ENCODE measurements at places on chromosomes 3 and 15.

GRCh38 chr3:31858439-31858838 is 122.6 kb downstream of the OSBPL10 start:
- no peak for DNase-seq

GRCh38 chr3:78163379-78163778 is 1123.5 kb downstream of the ROBO2 start:
- DNase-seq = no peak

DNA sequence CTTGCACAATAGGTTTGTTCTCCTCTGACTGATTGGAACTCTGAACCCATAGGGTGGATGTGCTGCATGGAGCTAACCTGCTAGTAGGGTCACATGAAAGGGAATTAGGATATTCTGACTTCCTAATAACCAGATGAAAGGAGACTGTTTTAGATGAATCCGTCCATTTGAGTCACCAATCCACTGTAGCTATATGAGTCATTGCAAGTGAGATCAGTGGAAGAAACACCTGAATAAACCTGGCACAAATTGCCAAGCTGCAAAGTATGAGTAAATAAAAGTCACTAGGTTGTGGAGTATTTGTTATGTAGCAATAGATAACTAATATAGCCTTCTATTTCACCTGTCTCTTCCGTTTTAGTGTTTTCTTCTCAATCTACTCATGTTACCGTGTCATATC is 584.4 kb downstream of the PDCD6IP start:
- no peak for DNase-seq

DNA sequence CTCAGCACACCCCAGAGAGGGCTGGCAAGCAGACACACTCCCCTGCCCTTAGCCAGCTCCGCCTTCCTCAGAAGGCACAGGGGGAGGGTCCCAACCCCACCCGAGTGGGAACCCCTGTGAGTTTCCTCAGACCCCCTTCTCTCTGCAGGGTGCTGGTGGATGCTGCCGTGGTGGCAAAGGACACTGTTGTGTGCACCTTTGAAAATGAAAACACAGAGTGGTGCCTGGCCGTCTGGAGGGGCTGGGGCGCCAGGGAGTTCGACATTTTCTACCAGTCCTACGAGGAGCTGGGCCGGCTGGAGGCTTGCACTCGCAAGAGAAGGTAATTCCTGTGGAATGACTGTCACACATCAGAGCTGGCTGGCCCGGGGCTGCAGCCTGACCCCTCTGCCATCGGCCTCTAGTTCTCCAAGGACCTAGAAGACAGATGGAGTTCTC is 149.4 kb downstream of the LRRK1 start:
- DNase-seq = no peak

DNA sequence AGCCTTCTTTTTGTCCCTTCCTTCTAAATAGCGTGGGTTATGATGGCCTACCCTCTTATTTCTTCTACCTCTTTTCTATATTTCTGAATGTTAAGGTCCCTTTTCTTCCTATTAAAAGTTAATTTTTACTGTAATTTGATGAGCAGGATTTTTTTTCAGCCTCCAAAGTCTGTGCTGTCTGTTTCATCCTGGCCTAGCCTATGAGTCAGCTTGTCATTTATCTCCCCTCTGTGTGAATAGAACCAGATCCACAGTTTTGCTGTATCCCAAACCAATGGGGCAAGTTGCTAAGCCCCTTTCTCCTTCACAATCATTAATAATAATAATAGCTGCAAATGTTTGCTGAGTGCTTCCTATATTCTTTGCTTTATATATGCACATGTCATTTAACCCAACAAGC is 18.1 kb upstream of the C3orf38 start:
- no peak for DNase-seq

GRCh38 chr3:58411851-58412830 is 21.5 kb downstream of the PDHB start:
- no peak for DNase-seq

- no peak for DNase-seq
Measured at GRCh38 chr15:100207053-100207452, 134.7 kb downstream of the ADAMTS17 start.

DNA sequence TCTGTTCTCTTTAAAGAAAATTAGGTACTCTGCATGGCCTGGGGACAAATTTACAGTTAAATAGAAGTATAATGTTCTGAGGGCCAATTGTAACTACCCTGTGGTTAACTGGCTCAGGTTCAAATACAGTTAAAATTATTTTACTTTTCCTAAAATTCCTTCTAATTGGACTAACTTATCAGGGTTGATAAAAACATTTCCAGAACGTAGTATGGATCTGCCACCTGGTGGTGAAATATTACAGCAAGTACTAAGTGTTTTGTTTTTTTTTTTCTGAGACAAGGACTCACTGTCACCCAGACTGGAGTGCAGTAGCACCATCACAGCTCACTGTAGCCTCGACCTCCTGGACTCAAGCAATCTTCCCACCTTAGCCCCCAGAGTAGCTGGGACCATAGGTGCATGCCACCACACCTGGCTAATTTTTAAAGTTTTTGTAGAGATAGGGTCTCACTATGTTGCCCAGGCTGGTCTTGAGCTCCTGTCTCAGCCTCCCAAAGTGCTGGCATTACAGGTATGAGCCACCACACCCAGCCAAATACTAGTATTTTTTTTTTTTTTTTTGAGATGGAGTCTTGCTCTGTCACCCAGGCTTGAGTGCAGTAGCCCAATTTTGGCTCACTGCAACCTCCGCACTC is 29.2 kb downstream of the NEO1 start:
- peak; percentile 48 for DNase-seq

- DNase-seq = no peak
Measured at GRCh38 chr15:77550301-77551251, 82.1 kb downstream of the LINGO1 start.

- DNase-seq = no peak
Measured at GRCh38 chr3:89613241-89613640, 505.8 kb downstream of the EPHA3 start.

DNA sequence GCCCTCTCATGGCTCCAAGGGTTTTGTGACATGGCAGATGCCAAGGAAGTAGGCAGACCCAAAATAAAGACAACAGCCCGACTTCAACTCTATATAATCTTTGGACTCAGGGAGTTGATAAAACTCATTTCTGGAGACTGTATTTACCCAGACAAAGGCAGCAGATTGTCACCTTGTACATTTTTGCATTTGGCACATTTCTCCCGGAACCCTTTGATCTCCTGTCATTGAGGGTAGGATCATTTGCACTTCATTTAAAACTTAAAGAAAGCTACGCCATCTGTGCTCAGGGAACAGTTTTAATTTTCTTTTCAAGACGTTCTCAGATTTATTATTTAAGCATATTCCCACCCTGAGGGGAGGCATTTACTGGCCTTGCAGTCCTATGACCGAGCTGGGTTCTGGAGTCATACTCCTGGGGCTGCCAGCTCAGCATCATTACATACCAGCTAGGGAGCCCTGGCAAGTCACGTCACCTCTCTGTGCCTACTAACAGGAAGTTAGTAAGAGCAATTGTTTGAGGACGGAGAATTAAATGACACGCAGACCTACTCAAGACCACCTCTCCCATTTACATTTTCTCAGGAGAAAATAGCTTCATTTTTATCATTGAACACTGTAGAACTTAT is 5.9 kb downstream of the CDCP1 start:
- no peak for DNase-seq

DNA sequence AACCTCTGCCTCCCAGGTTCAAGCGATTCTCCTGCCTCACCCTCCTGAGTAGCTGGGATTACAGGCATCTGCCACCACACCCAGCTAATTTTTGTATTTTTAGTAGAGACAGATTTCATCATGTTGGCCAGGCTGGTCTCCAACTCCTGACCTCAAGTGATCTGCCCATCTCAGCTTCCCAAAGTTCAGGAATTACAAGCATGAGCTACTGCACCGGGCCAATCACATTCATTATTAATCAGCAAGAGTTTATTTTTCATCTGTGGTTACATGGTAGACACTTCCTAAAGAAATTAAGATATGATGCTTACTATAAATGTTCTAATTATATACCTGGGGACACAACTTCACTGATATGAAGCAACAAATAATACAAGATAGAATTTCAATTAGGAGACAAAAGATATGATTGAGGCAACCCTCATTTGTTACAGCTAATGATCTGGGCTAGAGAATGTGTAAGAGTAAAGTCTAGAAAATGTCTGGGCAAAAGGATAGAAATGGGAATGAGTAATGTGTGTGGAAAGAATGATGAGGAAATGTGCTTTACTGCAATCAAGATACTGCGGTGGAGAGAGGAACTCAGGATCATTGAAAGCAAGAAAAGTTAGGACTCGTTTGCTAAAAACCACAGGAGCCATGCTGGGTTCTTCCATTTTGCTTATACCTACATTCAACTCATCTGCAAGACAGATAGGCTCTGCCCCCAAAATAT is 366.8 kb downstream of the ZIC1 start:
- no peak for DNase-seq

- no peak for DNase-seq
Measured at GRCh38 chr3:186534113-186534669, 10.0 kb downstream of the CRYGS start.

- DNase-seq = no peak
Measured at GRCh38 chr3:193225302-193226125, 15.5 kb upstream of the PLAAT1 start.

- no peak for DNase-seq
Measured at GRCh38 chr15:89662893-89663626, 7.8 kb upstream of the KIF7 start.

GRCh38 chr3:60504827-60505457 is 746.3 kb downstream of the FHIT start:
- no peak for DNase-seq

DNA sequence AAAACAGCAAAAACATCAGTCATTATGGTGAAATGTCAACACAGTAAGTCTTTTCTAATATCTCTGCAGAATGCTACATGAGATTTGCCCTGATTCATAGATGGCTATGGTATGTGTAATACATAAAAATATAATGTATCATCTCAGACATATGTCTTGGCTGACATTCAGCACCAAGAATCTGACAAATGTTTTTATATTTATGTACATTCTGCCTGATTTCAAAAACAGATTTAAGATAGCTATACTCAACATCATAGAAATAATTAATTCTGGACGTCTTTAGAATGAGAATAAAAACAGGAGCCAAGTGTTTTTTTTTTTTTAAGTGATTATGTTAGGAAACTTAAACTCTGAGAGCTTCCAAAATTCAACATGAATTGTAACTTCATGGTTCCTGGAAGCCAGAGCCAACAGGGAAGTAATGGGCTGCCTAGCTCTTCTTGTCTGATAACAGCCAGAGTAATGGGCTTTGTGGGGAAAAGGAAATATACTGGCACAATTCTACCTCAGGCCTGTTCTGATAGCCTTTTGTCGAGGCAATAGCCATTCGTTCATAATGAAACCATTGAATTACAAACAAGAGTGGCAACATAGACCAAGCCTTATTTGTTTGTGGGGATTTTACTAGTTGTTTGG is 184.4 kb downstream of the VGLL4 start:
- DNase-seq = no peak

DNA sequence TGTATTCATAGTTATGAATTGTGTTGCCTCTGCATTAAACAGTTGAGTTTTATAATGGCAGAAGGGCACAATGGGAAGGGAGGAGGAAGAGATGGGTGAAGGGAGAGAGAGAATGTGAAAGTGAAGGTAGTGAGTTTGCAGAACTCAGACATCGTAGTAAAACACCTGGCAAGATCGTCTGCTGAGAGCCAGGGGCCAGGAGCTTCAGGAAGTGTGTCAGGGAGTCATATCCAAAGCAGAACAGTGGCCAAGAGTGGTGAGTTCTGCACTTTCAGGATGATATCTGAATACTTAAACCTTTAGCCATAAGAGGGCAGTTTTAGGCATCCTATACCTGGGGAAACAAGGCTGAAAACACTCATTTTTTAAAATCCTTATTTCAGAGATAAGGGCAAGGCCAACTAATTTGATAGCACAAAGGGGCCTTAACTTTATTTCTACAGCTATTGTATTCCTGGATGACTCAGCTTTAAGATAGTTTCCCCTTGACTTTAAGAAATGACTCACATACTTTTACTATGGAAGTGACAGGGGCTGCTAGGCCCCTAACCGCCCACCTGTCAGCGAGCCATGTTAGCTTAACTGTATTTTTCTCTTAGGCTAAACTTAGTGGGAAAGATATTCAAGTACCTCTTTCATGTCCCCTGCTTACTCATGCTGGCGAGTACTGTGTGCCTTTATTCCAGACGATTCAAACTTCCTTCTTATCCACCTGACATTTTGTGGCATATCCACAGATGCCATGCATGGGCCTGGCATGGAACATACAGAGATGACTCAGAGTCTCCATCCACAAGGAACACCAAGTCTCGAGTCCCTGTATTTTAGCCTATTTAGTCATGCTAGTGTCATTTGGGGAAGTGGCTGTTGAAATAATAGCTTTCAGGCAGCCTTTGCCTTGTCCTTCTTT is 53.9 kb downstream of the RLBP1 start:
- DNase-seq = no peak

- DNase-seq = no peak
Measured at GRCh38 chr3:142808103-142808917, 80.6 kb downstream of the PCOLCE2 start.

DNA sequence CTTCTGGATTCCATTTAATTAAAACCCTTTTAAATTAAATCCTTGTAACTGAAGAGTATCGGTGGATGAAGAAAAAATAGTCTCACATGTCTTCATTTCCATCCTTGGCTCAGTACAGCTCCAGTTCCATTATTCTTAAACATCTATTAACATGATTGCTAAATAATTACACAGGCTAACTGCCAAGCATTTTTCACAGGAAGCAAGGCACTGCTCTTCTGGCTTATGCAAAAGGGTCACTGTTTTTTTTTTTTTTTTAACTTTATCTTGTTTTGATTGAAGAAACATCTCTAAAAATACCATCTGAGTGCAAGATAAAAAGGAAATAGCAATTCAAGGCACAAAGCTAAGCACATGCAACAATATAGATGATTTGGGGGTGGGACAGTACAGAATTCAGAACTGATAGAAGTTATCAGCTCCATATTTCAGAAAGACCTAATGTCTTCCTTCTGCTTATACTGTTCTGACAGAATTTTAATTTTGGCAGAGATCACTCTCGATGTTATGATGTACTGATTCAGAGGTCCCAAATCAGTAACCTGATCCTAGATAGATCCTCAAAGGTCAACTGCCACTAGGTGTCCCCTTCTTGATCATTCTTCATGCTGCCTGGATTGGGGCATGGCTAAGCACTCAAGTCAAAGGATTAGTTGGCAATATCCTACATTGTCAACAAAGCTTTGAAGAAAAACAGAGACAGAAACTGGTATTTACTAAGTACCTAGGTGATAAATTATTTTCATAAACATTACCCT is 57.8 kb upstream of the ACTC1 start:
- peak; percentile 8 for DNase-seq

GRCh38 chr3:100268156-100268555 is 7.4 kb downstream of the TBC1D23 start:
- DNase-seq = no peak

DNA sequence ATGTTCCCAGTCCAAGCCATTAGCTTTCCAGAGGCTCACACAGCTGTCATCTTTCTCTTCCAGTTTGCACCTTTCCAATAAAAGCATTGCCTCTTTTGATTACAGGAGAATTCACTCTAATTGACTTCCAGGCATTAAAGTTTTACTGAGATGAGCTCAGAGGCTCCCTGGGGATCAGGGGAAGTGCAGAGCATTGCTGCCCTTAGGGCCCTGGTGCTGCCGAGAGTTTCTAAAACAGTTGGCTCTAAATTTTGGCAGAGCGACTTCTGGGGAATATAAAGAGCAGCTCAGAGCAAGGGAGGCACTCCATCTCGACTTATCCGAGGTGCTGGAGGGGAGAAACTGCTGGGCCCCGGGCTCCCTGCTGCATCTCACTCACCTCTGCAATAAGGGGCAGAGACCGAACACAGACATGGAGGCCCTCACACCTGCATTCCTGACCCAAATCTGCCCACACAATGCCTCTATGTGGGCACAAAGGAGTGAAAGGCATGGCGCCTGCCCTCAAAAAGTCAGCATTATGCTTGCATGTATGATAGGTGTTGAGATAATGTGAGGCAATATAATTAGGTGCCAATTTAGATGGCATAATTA is 61.7 kb downstream of the SCN11A start:
- no peak for DNase-seq
